Immature natural killer cell (primary cell): ENCODE measurements at places on chromosomes 2 and 18.

GRCh38 chr2:30136764-30137444 is 9.9 kb upstream of the YPEL5 start:
- DNase-seq = no peak

DNA sequence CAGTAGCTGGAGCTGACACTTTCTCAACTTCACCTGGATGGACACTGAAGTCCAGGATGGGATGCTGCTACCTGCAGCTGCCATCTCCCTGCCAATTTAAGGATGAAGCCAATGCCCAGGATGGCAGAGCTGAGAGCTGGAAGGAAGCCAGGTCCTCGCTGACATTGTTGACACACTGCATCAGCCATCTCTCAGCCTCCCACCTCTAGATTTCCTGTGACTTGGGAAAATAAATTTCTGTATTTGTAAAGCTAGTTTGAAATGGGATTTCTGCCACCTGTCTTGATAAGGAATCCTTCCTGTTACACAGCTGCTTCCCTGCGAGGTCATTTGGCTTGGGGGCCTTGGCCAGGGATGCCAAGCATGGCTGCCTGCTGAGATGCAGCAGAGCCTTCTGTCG is 43.5 kb downstream of the KCTD1 start:
- DNase-seq = no peak

- DNase-seq = peak; percentile 23
Observed at GRCh38 chr2:28895189-28895893, 874 bp downstream of the WDR43 start.

GRCh38 chr2:134429886-134430285 is 176.0 kb downstream of the MGAT5 start:
- DNase-seq = no peak

- no peak for DNase-seq
Observed at GRCh38 chr2:109352898-109353689, 224.1 kb downstream of the SH3RF3 start.

GRCh38 chr2:163462993-163463392 is 272.8 kb downstream of the FIGN start:
- no peak for DNase-seq
